ENCODE measurements at places on chromosomes 6 and 20. TPM values are rescaled to one million over a fixed set of nuclear protein-coding genes. Genes with fewer than 3 reads are reported as not detected.

DNA sequence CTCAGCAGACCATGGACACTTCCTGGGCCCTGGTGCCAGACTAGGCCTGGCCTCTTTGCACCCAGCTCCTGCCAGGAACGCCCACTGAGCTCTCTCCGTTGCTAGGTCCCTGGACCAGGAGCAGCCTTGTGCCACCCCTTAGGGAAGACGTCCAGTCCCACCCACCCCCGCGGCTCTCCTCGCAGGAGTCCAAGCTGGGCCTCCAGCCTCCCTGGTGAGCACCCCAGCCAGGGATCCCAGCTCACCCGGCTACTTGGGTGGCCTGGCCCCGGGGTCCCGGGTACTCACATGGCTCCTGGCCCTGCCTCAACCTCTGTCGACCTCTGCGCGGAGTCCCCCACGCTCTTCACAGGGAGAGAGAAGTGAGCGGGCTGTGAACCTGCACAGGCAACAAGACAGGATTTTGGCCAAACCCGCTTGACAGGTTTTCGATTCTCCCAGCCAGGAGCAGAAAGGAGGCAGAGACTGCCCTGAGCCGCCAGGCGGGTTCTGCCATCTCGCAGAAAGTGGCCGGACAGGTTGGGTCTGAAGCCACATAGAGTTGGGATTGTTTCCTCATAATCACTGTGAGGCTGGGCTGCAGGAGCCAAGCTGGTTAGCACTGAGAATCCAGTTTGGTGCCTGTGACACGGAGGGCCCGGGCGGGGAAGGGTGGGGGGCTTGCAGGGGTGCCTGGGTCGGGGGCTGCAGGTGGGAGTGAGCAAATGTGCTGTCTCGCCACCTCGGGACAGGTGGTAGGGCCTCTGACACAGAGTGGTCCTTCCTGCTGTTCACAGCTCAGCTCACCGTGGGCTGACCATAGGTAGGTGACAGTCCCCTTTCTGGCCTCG is at the start of gene RBBP8NL:
Gene RBBP8NL, minus strand, starts transcription at position 368 of the 830 bp plus-strand sequence. CDS start 7,892 bp downstream, outside the sequence.
- DNase-seq = peak; percentile 93
- peaks cover 87% of the 10 kb centered on the region for H3K4me1 ChIP-seq
- peak within 1 kb of the TSS; percentile 22 for H3K4me3 ChIP-seq
- no peaks in the 10 kb centered on the region for H3K27me3 ChIP-seq
- H3K36me3 ChIP-seq = no peaks in the 10 kb centered on the region

- H3K27me3 ChIP-seq = peaks cover 25% of the 10 kb centered on the region
- no peaks in the 10 kb centered on the region for H3K36me3 ChIP-seq
- H3K4me1 ChIP-seq = no peaks in the 10 kb centered on the region
- H3K4me3 ChIP-seq = no peak overlapping the region
These were observed 61.5 kb downstream of the YTHDF1 start for GRCh38 chr20:63154395-63154794.

The TREML2 gene
- polyA plus RNA-seq = 0.43 TPM

DNA sequence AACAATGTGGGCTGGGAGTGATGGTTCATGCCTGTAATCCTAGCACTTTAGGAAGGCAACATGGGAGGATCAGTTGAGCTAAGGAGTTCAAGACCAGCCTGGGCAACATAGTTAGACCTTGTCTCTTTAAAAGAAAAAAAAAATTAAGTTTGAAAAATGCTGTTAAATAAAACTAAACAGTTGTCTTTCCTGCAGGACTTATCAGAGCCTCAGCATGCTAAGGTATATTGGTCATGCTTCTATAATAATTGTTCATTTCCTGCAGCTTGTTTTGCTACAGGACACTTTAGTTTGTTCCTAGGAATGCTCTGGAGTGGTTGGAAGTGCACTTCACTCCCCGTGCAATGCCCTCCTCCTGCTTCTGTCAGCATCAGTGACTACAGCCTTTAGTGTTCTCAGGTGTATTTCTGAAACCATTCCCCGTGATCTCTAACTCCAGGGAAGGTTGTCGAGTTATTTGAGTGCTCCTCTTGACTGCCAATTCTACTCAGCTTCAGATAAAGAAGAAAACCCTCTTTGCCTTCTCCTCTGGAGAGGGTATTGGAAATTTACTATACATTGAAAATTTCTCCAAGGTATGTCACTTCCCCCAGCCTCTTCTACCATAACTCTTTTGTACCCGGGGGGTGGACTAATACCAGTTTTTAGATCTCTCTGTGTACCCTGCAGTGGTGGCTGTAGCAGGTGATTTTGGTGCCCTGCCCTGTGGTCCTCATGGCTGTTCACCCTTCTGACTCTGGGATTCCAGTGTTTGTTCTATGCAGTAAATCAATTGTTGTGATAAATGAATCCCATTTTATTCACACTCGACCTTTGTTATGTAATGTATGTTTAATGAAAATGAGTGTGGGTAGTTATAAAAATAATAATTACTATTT is 33.8 kb downstream of the NHLRC1 start:
- no peak overlapping the region for H3K4me3 ChIP-seq
- H3K36me3 ChIP-seq = no peaks in the 10 kb centered on the region
- DNase-seq = no peak
- H3K27ac ChIP-seq = no peak overlapping the region
- H3K27me3 ChIP-seq = no peaks in the 10 kb centered on the region

The MYB gene
- 12.1 TPM for polyA plus RNA-seq

DNA sequence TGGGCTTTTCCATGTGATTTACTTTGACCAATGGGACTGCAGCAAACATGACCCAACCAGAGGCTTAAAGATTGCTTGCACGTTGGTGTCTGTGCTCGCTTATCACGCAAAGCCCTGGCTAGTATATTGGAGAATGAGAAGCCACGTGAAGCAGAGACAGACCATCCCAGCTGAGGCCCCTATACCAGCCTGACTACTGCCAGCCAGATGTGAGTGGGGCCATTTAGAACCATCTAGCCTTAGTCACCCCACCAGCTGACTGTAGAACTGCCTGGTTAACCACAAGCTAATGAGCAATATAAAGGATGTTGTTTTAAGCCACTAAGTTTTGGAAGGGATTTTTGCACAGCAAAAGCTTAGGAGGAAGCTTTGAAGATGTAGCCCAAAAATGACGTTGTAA is 74.5 kb downstream of the MACROD2 start:
- H3K4me1 ChIP-seq = no peaks in the 10 kb centered on the region
- DNase-seq = no peak
- no peaks in the 10 kb centered on the region for H3K27me3 ChIP-seq

- no peak overlapping the region for H3K27ac ChIP-seq
- no peak for DNase-seq
- H3K27me3 ChIP-seq = no peaks in the 10 kb centered on the region
- no peaks in the 10 kb centered on the region for H3K4me1 ChIP-seq
- no peaks in the 10 kb centered on the region for H3K36me3 ChIP-seq
- no peak overlapping the region for H3K4me3 ChIP-seq
These were observed 10.3 kb downstream of the RIN2 start for GRCh38 chr20:19768325-19768842.

GRCh38 chr6:133833949-133834359 is 55.0 kb upstream of the TCF21 start:
- no peaks in the 10 kb centered on the region for H3K4me1 ChIP-seq
- H3K27me3 ChIP-seq = peaks cover under 1% of the 10 kb centered on the region
- H3K27ac ChIP-seq = no peak overlapping the region
- no peak for DNase-seq

The NRSN1 gene
- polyA plus RNA-seq = 10.0 TPM

The PPP1R14C gene
- 2.9 TPM for polyA plus RNA-seq

DNA sequence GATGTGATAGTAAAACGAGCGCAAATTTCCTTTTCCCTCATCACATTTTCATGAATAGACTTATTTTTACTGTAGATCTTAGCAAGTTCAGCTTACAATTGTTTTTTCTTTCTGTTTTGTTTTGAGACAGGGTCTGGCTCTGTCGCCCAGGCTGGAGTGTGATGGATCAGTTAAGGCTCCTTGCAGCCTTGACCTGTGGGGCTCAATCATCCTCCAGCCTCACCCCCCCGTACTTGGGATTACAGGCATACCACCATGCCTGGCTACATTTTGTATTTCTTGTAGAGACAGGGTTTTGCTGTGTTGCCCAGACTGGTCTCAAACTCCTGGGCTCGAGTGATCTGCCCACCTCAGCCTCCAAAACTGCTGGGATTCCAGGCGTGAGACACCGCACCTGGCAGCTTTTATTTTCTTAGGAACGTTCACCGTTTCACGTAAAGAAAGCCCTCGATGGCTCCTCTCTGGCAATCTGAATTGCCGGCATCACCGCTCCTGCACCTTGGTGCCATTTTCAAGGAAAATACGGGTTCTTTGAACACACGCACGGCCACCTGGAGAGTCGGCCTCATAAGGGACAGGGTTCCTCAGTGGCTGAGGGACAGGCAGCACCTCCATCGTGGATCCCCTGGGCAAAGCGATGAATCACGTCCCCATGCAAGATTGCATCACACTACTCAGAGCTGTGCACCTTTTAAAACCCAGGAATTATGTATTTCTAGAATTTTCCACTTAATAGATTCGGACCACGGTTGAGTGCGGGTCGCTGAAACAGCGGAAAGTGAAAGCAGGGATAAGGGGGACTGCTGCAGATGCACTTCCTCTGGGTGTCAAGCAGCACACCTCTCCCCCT is 78.7 kb downstream of the IRF4 start:
- no peak overlapping the region for H3K4me3 ChIP-seq
- H3K27ac ChIP-seq = no peak overlapping the region
- H3K27me3 ChIP-seq = peaks cover 9% of the 10 kb centered on the region

The PEX6 gene
- 35.7 TPM for polyA plus RNA-seq

DNA sequence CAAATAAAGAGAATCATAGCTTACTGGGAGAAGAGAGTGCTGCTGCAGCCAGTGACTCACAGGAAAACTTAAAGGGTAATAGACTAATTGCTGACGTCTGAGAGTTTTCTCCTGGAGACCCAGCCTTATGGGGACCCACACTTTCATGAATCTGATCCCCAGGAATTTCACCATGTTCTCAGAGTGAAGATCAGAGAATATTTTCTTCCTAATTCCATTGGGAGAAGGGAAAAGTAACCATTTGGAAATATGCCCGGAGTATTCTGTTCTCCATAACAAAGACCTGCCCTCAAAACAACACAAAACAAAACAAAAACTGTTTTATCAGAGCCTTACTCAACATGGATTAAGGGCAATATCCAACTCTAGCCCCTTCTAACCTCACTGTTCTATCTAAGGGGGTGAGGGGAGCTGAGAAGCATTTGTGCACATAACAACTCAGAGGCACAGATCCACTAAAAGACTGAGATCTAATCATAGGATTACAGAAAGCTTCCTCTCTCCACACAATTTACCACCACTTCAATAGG is 168.2 kb upstream of the SSTR4 start:
- H3K4me1 ChIP-seq = no peaks in the 10 kb centered on the region
- no peak overlapping the region for H3K27ac ChIP-seq
- H3K36me3 ChIP-seq = no peaks in the 10 kb centered on the region
- no peaks in the 10 kb centered on the region for H3K27me3 ChIP-seq
- H3K4me3 ChIP-seq = no peak overlapping the region

- DNase-seq = no peak
- no peaks in the 10 kb centered on the region for H3K36me3 ChIP-seq
These were observed 60.2 kb downstream of the TFAP2C start for GRCh38 chr20:56689318-56689717.

The GINS1 gene
- polyA plus RNA-seq = 8.9 TPM

GRCh38 chr6:91140449-91140848 is 553.6 kb upstream of the MAP3K7 start:
- H3K4me3 ChIP-seq = no peak overlapping the region
- no peaks in the 10 kb centered on the region for H3K36me3 ChIP-seq
- DNase-seq = no peak

GRCh38 chr6:47512872-47513271 is 35.3 kb downstream of the CD2AP start:
- H3K36me3 ChIP-seq = peaks cover 7% of the 10 kb centered on the region
- no peak overlapping the region for H3K4me3 ChIP-seq
- DNase-seq = no peak
- no peaks in the 10 kb centered on the region for H3K27me3 ChIP-seq

GRCh38 chr20:45950330-45950646 is 15.8 kb downstream of the PCIF1 start:
- H3K4me3 ChIP-seq = no peak overlapping the region
- H3K4me1 ChIP-seq = peaks cover 5% of the 10 kb centered on the region
- H3K27me3 ChIP-seq = no peaks in the 10 kb centered on the region
- DNase-seq = no peak
- H3K27ac ChIP-seq = no peak overlapping the region
- H3K36me3 ChIP-seq = peaks cover 83% of the 10 kb centered on the region

The PDE10A gene
- polyA plus RNA-seq = 2.7 TPM

DNA sequence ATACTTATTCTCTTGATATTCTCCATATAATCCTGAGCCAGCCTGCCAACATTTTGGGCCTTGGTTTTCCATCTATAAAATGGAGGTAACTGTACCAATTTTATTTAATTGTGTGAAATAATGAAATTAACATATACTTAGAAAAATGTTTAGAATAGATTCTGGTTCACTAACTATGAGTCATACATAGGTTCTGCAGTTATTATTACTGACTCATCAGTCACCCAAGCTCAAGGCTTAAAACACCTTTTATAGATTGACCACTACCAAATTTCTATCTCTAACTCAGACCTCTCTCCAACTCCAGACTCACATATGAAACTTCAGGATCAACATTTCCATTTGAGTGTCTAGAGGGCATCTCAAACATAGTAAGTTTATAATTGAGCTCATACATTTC is 1277.2 kb upstream of the GJE1 start:
- no peak for DNase-seq
- no peak overlapping the region for H3K27ac ChIP-seq
- H3K4me1 ChIP-seq = no peaks in the 10 kb centered on the region
- H3K36me3 ChIP-seq = no peaks in the 10 kb centered on the region
- H3K4me3 ChIP-seq = no peak overlapping the region
- no peaks in the 10 kb centered on the region for H3K27me3 ChIP-seq

The VIP gene
- 46.0 TPM for polyA plus RNA-seq

DNA sequence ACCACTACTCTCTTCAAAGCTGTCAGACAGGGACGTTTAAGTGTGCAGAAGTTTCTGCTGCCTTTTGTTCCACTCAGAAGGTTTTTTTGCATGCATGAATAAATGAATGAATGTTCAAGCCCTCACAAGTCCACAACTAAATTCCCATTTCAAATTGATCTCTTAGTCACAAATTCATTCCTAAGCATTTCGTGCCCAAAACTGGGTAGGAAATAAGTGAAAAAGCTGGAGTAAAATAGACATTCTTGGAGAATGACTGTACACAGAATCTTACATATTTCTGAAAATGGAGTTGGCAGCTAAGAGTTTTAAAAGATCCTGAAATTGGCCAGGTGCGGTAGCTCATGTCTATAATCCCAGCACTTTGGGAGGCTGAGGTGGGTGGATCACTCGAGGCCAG is 117.6 kb downstream of the PERP start:
- H3K27ac ChIP-seq = no peak overlapping the region
- H3K4me1 ChIP-seq = no peaks in the 10 kb centered on the region
- no peak for DNase-seq
- H3K27me3 ChIP-seq = no peaks in the 10 kb centered on the region
- no peak overlapping the region for H3K4me3 ChIP-seq

GRCh38 chr20:19137641-19138040 is 74.8 kb upstream of the SLC24A3 start:
- H3K27ac ChIP-seq = no peak overlapping the region
- H3K4me1 ChIP-seq = peaks cover 7% of the 10 kb centered on the region
- no peaks in the 10 kb centered on the region for H3K27me3 ChIP-seq
- DNase-seq = no peak
- no peaks in the 10 kb centered on the region for H3K36me3 ChIP-seq
- no peak overlapping the region for H3K4me3 ChIP-seq

Data from large intestine (tissue), 12 donors.